ENCODE measurements at places on chromosomes 11 and 22. TPM values are rescaled to one million over a fixed set of nuclear protein-coding genes. Genes with fewer than 3 reads are reported as not detected.

GRCh38 chr11:15213471-15214231, 98.9 kb downstream of the INSC start:
- DNase-seq: no peak

GRCh38 chr11:62666259-62666926, 1.3 kb downstream of the CSKMT start:
- DNase-seq: no peak

DNA sequence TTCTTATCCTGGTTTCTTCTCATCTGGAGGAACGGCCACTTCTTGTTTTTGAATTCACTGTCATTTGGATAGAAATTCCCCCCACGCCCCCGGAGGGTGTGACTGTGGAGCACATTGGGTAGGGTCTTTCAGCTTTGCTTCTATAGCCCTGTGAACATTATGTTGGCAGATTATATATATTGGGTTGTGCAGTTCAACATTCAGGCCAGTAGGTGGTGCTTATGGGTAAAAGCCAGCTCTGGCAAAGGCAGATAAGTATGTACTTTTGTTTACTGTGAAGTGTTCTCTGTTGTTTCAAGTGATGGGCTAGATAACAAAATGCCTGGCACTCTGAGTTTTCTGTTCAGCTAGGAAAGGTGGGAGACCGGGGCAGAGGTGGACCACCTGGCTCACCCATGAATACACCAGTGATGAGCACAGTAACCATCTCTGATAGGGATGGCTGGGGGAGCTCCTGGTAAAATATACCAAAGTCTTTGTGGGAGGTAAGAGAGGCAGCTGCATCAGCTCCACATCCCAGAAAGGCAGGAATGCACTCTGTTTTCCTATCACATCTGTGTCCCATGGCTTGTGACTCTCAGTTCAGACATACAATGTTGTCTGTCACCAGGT, 1348.2 kb upstream of the RAG2 start:
- DNase-seq: peak; percentile 48

Gene THY1
- total RNA-seq: 284 TPM

- no peak for DNase-seq
These were observed 21.4 kb downstream of the MRGPRG start for GRCh38 chr11:3197044-3197695.

Gene CRY2
- total RNA-seq: 14.5 TPM

Gene OR51I1
- not detected for total RNA-seq

DNA sequence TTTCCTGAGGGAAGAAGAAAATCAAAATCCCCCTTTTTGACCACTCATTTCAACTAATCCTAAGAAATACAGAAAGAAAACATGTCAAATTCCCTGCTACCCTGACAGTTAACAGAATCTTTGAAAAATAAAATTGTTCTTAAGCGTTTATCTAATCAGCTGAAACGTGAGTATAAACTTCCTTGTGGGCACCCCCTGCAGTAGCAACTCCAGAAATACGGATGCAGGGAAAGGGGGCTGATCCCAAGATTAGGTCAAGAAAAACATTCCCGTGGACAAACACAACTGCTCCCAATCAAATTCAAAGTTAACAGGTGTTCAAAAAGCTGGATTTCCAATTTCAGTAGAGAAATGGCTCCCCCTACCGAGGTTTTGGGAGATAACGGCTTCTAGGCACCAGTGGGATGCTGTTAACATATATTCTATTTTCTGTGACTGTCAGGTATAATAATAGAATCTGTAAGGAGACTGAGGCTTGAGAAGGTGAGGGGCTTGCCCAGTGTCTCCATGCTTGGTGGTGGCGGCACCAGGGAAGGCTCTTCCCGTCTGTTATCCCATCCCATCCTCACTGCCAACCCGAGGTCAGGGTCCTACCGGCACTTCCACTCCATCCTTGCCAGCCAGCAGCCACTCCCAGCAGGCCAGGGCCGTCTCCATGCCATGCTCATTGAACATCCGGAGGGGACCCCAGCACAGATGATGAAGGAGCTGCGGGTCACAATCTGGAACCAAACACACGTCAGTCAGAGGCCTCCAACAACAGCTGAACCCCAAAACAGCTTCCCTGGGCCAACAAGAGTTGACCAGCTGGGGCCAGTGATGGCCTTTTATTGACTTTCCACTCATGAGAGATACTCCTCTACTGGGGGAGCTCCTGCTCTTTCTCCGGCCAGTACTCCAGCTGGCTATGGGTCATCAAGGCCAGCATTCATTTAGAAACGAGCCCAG, 32.0 kb upstream of the SERPIND1 start:
- peak; percentile 31 for DNase-seq

Gene OR4D5
- total RNA-seq: not detected

GRCh38 chr11:111748035-111748804, 18.0 kb downstream of the PPP2R1B start:
- DNase-seq: no peak

- no peak for DNase-seq
These were observed 3.5 kb downstream of the APOL1 start for GRCh38 chr22:36256478-36256877.

Gene IL17REL
- total RNA-seq: not detected

DNA sequence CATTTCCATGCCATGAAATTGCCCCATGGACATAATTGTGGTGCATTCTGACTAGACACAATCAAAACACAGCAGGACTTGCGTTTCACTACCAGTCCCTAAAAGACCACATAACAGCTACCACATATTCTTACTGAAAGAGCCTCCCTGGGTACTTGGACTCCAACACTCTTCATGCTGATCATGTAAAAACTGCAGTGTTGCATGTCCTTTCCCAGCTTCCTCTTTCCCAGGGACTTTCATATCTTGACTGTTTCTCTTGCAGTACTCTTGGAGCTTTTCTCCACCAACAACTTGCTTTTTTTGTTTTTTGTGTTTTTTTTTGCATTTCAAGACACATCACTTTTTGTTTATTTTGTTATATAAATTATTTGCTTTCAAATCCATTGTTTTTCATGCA, 22.9 kb downstream of the MS4A6E start:
- no peak for DNase-seq

GRCh38 chr11:3879216-3879966, 23.9 kb downstream of the STIM1 start:
- DNase-seq: no peak

DNA sequence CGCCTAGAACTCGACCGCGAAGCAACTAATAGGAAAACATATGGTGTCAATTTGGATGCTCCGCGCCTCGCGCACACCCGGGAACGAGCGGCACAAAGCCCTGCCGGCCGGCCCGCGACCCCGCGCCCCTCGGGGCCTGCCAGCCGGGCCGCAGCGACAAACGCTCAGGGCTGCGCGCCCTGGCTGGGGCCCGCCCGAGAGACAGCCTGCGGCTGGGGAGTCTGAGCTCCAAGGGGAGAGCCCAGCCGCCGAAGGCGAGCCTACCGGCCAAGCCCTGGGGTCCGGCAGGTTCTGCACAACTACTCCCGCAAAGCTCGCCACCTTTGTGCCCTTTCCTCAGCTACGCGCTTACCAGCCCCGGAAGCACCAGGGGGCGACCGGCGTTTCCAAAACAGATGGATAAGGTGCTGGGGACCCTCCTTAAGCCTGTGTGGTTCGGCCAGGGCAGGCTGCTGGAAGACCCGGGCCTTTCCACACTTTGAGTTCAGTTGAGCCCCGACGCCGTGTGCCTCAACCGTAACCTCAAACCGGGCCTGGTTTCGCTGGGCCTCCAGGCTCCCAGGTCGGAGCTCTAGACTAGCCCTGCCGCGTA, 6.0 kb downstream of the PAX6 start:
- DNase-seq: no peak

DNA sequence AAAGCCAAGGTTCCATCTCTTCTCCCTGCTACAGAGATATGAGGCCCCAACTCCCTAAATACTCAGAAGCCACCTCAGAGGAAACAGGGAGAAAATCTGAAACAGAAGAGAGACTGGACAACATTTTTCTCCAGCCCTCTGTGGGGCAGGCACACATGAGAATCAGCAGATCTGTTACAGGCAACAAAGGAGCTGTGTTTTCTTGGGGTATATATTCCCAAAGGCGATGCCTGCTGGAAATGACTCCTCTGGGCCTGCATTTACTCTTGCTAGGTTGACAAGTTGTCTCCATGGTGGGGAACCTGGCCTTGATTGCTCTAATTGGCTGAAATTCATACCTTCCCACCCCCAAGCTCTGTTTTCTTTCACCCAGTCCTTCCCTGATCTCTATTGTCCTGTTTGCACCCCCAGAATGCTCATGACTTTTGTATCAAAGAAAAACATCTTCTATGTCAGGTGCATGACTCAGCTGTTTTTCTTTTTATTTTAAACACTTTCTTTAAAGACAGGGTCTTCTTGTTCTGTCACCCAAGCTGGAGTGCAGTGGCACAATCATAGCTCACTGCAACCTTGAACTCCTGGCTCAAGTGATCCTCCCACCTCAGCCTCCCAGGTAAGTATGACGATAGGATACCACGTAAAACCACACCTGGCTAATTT, 23.5 kb upstream of the P2RY6 start:
- no peak for DNase-seq

- DNase-seq: no peak
These were observed 48.1 kb downstream of the SMIM38 start for GRCh38 chr11:69203901-69204245.

- DNase-seq: no peak
These were observed 1.1 kb downstream of the CHADL start for GRCh38 chr22:41239443-41240128.

Gene PYGM
- total RNA-seq: 1.7 TPM

Gene CATSPERZ
- not detected for total RNA-seq

Gene CSF2RB
- 2.6 TPM for total RNA-seq

Gene PKNOX2
- total RNA-seq: 2.9 TPM

- DNase-seq: no peak
These were observed 20.8 kb downstream of the P2RX3 start for GRCh38 chr11:57358991-57359390.

- peak; percentile 73 for DNase-seq
These were observed 21.7 kb upstream of the PLAAT3 start for GRCh38 chr11:63635762-63636465.

Gene CACNA1I
- total RNA-seq: under 0.01 TPM

- DNase-seq: peak; percentile 87
These were observed 12.8 kb downstream of the PTPRJ start for GRCh38 chr11:47992959-47993820.

Gene CDC45
- total RNA-seq: 10.4 TPM

- DNase-seq: no peak
These were observed 86.6 kb downstream of the TSPAN18 start for GRCh38 chr11:44813401-44813800.

GRCh38 chr22:39422721-39423120, 23.1 kb downstream of the TAB1 start:
- DNase-seq: no peak

DNA sequence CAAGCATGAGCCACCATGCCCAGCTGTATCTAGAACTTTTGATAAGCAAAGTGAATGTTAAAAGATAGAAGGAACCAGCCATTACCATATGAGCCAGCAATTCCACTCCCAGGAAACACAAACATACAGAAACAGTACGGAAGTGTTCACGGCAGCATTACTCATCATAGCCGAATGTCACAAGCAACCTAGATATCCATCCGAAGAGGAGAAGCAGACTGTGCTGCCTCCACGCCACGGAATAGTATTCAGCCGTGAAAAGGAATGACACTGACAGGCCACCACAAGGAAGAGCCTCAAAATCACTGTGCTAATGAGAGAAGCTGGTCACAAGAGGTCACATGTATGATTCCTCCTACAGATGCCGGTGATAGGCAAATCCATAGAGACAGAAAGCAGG, 17.6 kb upstream of the MGAT3 start:
- DNase-seq: peak; percentile 74

DNA sequence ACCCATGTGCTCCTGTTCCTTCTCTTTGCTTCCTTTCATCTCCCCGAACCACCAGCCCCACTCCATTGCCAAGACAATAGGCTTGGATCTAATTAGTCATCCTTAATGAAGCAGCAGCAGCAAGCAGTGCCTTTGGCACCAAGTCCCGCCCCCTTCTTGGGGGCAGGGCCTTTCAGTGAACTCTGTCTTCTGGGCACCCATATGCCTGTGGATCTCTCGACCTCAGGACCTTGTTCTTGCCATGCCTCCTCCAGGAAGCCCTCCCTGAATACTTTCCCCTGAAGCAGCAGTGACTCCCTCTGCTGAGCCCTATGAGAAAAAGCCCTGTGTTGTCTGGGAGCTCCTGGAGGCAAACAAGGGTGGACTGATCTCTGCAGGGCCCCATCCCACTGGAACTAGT, 32.1 kb downstream of the ARHGEF17 start:
- no peak for DNase-seq

DNA sequence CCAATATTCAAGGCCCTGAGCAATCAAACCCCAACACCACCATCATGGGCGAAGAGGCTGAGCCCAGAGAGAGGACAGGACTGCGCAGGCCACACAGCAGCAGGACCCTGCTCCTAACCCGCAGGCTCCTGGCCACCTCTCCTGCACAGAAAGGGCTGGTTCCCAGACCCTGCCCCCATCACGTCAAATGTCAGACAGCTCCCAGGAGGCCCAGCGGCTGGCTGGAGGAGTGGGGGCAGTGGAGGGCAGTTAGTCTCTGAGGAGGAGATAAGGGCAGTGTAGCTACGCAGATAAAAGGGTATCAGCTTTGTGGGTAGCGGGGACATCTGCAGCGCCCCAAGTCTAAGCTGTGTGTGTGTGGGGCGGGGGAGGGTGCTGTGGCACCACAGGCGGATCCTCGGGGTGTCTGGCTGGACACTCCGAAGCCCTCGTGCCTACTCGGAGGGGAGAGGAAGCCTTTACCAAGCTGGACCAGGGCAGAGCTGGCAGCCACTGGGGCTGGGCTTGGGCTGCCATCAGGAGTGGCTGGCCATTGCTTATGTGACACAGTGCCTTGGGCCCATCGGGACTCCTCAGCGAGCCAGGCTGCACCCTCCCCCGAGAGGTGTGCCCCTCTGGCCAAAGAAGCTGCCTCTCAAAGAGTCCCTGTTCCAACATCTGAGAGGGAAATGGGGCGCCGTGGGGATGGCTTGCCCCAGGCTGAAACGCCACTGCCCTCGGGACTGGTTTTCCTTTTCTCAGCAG, 21.5 kb downstream of the FADS3 start:
- no peak for DNase-seq

- DNase-seq: peak; percentile 70
These were observed 15.2 kb downstream of the TMPRSS5 start for GRCh38 chr11:113690619-113691569.

DNA sequence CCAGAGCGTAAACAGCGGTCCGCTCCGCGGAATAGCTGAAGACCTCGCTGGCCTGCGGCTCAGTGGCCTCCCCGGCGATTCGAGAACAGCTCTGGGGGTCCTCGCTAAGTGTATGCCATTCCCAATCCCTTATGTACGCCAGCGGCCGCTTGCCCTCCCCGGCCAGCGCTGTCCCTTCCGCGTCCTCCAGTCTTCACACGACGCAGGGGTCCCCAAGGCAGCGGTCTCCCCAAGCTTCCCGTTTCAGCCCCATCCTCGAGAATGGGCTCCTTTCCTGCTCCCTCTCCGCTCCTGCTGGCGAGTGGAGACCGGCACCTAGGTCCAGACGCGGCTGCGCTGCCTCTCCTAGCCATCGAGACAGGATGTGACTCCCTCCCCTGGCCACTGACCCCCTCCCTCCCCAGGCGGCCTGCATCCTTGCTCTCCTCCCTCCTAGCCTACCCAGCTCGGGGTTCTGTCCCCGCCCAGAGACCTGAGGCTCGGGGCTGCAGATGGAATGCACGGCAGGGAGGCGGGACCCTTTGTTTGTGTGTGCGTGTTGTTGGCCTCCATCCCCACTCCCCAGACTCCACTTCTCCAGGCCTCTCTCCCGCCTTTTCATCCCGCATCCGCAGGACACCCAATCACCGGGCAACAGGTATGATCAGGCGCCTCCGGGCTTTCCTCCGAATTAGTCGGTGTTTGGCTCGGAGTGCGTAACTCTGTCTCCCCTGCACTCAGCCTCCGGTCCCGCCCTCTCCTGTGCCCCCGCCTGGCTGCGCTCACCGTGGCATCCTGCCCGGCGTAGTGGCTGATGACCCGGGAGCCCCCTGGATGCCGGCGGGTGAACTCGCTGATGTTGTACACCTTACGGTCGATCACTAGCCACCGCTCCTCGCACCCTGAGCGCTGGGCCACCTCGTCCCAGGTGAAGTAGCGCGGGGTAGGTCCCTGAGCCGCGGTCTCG, 740 bp downstream of the FADS1 start:
- DNase-seq: peak; percentile 71
